ENCODE measurements at places on chromosomes 2 and 18.

DNA sequence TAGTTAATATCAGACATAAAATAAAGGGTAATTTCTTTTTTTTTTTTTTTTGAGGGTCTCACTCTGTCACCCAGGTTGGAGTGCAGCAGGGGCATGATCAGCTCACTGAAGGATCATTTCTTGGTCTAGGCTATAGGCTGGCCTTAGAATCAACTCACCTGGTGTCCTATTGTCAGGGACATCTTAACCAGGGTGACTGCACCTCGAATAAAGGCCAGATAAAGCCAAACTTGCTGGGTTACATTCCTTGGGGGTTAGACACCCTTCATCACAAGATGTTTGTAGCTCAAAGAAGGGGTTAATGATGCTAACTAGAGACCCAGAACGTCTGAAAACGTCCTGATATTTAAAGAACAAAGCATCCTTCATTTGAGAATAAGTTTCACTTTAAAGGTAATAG is 17.9 kb downstream of the SPATA3 start:
- no peak for DNase-seq

- no peak for DNase-seq
Observed at GRCh38 chr18:35661483-35662146, 80.1 kb downstream of the GALNT1 start.

DNA sequence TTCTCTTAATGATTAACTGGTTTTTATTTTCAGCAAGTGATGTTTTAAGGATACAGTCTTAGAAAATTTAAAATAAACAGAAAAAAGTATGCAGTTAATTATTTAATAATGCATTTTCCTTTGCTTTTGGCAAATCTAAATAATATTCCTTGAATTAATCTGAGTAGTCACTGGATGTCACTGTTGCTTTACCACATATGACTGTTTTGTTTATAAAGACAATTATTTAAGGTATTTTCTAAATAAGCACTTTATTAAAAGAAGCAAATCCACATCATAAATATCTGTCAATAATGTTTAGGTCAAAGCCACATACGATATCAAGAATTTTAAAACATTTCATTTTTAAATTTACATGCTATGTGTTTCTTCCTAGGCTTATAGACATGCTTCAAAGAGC is 40.6 kb upstream of the TFPI start:
- DNase-seq: no peak

GRCh38 chr2:27179344-27180000 is 30.7 kb downstream of the TCF23 start:
- no peak for DNase-seq

- DNase-seq: no peak
Observed at GRCh38 chr18:55236150-55236931, 277.1 kb upstream of the CCDC68 start.

GRCh38 chr2:173355132-173355865 is 627 bp downstream of the CDCA7 start:
- DNase-seq: peak; percentile 32

DNA sequence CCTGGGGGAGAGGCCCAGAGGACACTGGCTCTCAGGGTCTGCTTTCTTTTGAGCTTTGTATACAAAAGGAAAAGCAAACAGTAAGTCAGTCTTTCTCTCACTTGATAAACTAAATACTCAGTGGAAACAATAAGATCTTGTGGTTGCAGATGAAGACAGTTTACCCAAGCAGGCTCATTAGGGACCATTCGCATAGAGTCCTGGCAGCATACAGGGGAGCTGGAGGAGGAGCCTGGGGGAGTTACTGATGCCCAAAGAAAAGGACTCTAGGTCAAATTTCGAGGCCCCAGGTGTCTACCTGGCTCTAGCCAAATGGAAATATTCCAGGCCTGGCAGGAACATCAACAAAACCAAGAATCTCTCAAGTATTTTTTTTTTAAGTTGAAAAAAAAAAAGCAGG is 225.3 kb downstream of the CNTNAP5 start:
- DNase-seq: no peak

DNA sequence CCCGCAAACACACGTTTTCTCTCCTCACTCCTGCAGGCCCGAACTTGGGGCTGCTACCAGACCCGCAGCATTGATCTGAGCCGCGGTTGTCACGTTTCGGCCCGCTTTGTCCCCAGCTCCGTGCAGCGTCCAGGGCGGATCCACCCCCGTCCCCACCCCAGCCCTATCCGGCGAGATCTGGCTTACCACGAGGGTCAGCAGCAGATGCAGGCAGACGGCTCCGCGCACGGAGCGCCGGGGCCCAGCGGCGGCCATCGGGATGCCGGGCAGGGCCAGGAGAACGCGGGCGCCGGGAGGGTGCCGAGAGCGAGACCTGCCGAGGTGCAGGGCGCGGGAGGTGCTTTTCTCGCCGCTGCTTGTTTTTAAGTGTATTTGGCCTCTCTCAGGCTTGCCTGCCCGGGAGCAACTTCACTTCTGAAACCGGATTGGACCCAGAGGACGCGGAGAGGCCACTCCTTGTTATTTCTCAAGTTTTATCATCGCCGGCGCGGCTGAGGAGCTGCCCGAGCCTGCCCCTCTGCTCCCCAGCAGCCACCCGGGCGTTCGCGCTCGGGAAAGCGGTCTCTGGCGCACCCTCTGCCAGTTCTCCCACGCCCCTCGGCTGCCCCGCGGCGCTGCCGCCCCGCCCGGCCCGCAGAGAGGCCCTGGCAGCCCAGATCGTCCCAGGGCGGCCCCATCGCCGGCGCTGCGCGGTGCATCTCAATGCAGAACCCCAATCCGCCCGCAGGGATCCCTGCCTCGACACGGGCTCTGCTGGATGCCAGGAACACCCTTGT is at the start of gene DSC3:
TSS of gene DSC3 (minus strand) at position 337 of the 776 bp plus-strand sequence. CDS start at position 255, 82 bp downstream.
- DNase-seq: no peak

GRCh38 chr2:126719191-126719832 is 63.4 kb downstream of the GYPC start:
- no peak for DNase-seq

- DNase-seq: no peak
Observed at GRCh38 chr2:96893289-96894150, 23.6 kb upstream of the SEMA4C start.

DNA sequence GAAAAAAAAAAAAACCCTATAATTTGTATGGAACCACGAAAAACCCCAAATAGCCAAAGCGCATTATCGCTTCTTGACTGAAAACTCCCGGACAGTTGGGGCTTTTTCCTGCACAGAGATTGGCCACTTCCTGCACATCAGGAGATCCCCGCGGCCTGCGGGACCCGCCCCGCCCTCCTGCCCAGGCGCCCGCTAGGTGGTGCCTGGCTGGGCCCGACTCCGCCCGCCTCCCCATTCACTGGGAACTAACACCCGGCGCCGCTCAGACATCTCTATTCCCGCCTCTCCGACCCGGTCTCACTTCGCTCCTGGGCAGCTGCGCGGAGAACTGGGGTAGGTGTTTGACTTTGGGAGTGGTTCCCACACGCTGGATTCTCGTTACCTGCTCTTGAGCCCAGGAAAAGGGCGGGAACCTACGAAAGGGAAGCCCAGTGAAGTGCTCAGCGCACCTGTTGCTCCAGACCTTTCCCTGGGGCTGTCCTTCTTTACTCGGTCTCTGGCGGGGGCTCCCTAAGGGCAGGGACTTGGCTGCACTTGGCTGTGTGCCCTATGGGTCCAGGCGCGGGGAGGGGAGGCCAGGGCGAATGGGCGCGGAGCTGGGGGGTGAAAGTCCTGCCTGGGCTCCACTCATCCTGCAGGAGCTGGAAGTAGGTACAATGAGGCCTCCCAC is at the start of gene HMSD:
TSS of gene HMSD (plus strand) at position 234 of the 670 bp plus-strand sequence. CDS start 4,155 bp downstream, outside the sequence.
- DNase-seq: no peak

- DNase-seq: no peak
Observed at GRCh38 chr2:54107903-54108615, 7.4 kb upstream of the ACYP2 start.

GRCh38 chr2:10253596-10254372 is 48.9 kb upstream of the HPCAL1 start:
- DNase-seq: no peak

DNA sequence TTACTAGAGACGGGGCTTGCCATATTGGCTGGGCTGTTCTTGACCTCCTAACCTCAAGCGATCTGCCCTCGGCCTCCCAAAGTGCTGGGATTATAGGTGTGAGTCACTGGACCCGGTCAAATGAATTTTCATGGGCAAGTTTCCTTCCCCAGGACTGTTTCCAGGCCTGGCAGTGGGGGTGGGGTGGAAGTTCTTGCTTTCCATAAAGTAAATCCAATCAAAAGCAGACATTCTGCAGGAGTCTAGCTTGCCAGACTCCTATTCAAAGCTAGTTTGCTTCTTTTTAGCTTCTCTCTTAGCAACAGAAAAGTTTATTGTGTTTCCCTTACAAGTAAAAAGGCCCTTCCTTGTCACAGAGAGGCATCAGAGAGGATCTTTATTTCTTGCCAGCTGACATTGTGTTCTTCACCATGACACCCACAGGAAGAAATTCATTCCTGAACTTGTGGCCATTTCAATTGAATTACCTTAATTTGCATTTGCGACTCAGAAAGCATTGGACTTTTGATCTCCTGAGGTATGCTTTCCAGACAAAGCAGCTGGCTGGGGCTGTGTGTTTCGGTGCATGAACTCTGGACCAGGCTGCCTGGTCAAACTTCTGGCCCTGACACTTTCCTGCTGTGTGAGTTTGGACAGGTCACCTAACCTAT is 37.9 kb downstream of the LYPD1 start:
- DNase-seq: no peak

GRCh38 chr2:27209621-27210401 is 2.0 kb upstream of the ATRAID start:
- DNase-seq: no peak

DNA sequence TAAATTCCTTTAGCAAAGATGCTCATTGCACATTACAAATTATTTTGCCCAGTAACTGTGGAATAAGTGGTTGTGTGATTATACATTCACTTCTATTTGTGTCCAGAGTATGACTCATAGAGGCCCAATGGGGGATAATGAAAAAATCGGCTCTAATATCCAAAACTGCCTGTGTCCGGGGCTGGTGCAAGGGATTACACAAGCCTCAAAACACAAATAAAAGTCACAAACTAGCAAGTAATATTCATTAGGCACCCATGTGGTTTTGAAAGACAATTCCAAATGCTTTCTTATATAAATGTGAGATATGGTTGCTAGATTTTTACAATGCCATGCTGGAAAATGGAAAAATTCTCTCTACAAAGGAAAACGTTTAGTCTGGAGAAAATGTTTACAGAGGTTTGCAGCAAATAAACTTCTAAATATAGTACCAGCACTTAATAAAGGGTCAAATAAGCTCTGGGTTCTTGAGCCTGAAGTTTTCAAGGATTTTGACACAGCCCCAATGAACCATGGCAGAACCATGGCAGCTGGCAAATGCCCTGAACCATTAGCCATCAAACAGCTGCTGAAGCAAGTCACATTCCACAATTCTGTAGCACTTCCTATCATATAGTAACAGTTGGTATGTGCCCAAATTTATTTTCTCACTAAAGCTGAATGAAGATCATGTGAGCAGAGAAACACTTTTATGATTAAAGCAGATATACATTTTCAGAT is 40.5 kb downstream of the IRS1 start:
- peak; percentile 52 for DNase-seq

DNA sequence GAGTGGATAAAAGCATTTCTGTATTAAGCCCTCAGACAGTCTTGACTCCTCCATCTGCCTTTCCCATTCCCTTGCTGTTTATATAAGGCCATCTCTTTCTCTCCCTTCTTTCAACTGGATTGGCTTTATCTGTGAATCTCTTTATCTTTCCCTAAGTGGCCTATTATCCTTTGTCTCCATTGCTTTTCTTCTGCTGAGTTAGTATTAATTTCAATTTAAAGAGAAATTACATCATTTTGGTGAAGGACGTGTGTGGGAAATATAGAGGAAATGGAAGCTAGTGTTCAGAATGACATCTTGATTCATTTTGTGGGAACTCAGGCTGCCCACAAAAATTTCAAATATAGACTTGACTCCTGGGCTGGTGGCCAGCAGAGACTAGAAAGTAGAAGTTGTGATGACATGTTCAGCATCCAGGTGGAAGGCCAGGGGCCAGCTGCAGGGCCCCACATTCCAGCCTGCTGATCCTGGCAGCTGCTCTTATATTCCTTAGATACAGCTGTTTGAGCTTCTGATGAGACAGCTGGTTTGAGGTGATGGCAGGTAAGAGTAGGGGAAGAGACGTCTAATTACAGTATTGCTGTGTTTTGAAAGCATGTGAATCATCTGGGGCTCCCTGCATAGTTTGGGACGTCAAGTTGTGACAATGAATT is 52.3 kb downstream of the DIS3L2 start:
- peak; percentile 84 for DNase-seq

- DNase-seq: no peak
Observed at GRCh38 chr2:207767461-207768167, 2.1 kb downstream of the FZD5 start.

- DNase-seq: no peak
Observed at GRCh38 chr18:66511289-66511688, 92.6 kb downstream of the CDH19 start.

DNA sequence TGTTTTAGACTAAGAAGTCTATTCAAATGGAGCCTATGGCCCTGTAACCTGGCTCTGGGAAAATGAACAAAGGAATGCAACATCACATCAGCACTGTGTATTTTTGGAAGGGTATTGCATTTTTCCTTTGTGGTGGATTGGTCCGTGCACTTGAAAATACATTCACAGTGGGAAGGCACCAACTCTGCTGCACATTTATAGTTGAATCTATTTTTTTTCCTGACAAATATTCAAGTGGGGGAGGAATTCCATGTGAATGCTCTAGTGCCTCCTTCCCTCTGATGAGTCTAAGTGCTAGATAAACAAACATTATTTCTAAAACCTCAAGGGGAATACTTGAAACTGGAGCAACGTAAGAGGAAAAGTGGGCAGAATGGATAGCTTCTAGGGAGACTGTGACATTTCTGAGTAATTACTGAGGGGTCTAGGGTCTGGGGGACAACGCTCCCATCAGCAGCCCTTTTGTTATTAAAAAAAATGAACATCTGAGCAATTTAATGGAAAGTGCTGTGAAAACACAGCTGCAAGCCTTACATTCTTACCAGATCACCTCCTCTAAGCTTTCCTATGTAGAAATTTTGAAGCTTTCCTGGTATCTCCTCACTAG is 208.2 kb downstream of the SLC8A1 start:
- DNase-seq: no peak

- DNase-seq: no peak
Observed at GRCh38 chr18:10770264-10770663, 244.4 kb downstream of the NAPG start.

GRCh38 chr2:149686136-149687051 is 98.8 kb upstream of the MMADHC start:
- DNase-seq: no peak

- DNase-seq: no peak
Observed at GRCh38 chr2:20365249-20365817, 14.7 kb upstream of the PUM2 start.

Data from HFF-Myc (cell line).